HS-27A (cell line): ENCODE measurements at places on chromosomes 7 and 10.
A peak's percentile ranks its signal among the peaks of the same experiment; 100 is the strongest.

GRCh38 chr7:134766779-134767519, 12.5 kb upstream of the CALD1 start:
- DNase-seq = peak; percentile 66

GRCh38 chr7:69114374-69114773, 483.9 kb upstream of the AUTS2 start:
- DNase-seq = no peak

GRCh38 chr10:59868696-59869593, 37.4 kb downstream of the CCDC6 start:
- DNase-seq = no peak

- peak; percentile 8 for DNase-seq
Measured at GRCh38 chr7:135801045-135801693, 52.6 kb upstream of the FAM180A start.

- DNase-seq = no peak
Measured at GRCh38 chr7:85749696-85750453, 563.0 kb upstream of the SEMA3D start.

DNA sequence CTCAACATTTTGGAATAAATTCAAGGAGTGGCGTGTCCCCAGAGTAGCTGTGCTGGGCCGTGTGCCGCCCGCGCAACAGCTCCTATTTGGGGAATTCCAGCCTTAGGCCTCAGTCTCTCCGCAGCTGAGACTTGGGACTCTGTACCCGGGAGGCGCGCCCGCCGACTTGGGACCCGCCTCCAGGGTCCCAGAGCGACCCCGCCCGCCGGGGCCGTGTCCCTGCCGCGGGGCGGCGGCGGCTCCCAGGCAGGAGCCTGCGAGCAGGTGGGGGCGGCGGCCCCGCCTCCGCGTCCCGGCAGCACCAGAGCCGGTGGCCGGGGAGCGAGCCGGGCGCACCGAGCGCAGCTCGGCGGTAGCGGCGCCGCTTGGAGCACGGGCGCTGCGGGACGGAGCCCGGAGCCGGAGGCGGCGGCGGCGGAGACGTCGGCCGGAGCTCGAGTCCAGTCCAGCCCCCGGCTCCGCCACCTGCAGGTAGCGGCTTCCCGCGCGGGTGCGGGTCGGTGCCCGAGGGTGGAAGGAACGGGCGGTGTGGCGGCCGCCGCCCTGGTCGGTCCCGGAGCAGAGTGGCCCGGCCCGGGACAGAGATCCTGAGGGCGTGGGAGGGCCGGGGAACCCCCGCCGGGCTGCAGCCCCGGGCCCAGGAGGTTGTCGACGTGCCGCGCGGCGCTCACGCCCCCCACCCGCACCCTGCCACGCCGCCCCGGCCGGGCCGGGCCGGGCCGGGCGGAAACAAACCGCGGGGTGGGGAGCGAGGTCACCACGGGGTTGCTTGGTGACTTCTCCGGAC, at the start of gene WIPF3:
Gene WIPF3, plus strand, starts transcription at position 301 of the 787 bp plus-strand sequence. CDS start 28,217 bp downstream, outside the sequence.
- DNase-seq = no peak

- DNase-seq = no peak
Measured at GRCh38 chr10:28047061-28047460, 48.2 kb upstream of the ODAD2 start.

DNA sequence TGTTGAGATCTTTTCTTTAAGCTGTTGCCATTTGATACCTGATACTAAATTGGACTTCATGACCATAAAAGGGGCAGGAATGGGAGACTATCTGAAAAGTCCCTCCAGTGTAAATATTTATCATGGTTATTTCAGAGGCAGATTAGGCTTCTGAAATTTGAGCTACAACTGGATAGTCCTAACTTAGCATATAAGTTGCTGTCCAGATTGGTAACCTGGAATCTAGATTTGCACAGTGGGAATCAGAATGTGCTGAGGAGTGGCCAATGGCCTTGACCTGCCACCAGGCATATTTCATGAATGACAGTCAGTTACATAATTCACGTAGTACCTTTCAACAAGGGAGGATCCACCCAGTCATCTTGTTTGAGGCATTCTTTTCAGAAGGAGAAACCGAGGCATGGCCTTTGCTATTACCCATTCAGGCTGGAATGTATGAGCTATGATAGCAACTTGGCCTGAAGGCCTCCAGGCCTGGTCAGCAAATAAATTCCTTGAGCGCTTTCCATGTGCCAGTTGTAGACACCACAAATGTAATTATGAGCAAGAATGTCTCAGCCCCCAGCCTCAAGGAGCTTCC, 80.0 kb downstream of the EEPD1 start:
- DNase-seq = no peak

- no peak for DNase-seq
Measured at GRCh38 chr7:13153742-13154141, 466.3 kb downstream of the ARL4A start.
